ENCODE measurements at places on chromosomes 16 and 17.

DNA sequence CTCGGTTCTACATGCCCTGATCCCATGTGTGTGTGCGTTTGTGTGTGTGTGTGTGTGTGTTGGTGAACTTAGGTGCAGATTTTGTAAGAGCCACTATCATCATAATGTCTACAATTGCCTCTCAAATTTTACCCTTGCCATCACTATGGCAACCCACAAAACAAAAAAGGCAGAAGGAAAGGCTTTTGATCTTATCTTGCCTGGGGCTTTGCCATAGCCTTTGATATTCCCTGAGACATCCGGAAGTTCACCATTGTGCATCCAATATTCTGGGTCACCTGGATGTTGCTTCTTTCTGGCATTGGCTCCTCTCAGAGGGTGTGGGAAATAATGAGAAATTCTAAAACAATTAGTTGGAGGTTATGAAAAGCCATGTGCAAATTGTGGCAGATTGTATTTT is 114.7 kb downstream of the HAPSTR1 start:
- DNase-seq, result no peak

DNA sequence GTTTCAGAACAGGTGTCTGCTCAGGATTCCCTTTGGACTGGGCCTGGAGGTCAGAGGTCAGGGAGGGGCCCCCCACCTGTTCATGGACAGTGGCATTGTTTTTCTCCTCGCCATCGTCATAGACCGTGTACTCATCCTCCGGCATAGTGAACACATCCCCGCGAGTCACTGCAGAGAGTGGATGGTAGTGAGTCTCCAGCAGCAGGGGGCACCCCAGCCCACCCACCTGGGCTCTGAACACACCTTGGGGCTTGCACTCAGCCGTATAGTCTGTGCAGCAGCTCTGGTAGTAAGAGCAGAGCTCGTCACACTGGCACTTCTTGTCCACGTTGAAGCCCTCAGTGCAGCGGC is 448 bp downstream of the VTN start:
- no peak for DNase-seq

- DNase-seq, result no peak
Observed at GRCh38 chr16:81435103-81435502, 9.5 kb upstream of the CMIP start.

DNA sequence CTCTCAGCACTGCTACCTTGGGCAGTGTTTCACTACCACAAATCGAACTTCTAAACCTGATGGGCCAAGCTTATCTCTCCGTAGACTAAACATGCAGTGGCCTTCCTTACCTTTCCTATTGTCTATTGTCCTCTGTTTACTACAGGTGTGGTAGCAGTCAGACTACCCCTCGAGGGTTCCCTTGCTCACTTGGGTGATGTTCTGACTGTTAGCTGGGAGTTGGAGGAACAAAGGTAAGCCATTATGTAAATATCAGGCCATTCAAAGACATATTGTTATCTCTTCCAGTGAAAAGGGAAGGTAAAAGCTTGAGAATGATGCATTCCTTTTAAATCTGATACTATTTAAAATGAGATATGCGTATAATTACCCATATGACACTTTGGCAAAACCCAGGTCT is 828.3 kb upstream of the EEF2KMT start:
- DNase-seq, result no peak

DNA sequence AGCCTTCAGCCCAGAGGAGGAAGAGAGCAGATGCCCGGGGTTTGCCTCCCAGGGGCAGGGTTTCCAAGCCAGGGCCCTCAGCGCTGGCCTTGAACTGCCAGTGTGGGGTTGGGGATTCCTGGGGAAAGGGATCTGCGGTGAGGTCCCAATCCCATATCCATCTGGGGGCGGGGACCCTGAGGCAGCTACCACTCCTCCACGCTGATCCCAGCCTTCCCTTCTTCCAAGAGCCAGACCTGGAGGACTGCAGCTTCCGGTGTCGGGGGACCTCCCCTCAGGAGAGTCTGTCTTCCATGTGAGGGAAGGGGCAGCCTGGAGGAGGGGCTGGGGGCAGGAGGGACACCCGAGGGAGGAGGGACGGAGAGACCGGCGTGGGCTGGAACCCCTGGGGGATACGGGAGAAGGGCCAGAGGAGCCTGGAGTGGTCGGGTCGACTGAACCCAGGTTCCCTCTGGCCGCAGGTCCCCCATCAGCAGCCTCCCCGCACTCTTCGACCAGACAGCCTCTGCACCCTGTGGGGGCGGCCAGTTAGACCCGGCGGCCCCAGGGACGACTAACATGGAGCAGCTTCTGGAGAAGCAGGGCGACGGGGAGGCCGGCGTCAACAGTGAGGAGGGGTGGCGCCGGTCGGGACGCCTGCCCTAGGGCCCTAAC is 10.7 kb upstream of the CISD3 start:
- no peak for DNase-seq

GRCh38 chr17:60164697-60165096 is 14.9 kb downstream of the CA4 start:
- peak; percentile 13 for DNase-seq

DNA sequence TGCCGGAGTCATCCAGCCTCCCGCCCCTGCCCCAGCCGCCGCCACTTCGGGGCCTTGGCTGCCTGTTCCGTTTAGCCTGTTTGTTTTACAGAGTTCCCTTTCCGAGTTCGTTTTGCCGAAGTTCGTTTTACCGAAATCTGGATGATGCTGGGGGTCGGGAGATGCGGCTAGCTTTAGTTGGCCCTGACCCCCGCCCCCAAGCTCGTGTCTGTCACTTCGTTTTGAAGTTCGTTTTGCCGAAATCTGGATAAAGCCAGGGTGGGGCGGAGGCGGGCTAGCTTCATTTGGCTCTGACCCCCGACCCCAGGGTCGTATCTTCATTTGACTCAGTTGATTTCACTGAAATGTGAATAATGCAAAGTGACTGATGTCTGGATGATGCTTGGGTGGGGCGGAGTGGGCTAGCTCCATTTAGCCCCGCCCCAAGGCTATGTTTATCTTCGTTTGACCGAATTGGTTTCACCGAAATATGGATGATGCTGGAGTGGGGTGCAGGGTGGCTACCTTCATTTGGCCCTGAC is 591 bp downstream of the PSMD7 start:
- peak; percentile 17 for DNase-seq

DNA sequence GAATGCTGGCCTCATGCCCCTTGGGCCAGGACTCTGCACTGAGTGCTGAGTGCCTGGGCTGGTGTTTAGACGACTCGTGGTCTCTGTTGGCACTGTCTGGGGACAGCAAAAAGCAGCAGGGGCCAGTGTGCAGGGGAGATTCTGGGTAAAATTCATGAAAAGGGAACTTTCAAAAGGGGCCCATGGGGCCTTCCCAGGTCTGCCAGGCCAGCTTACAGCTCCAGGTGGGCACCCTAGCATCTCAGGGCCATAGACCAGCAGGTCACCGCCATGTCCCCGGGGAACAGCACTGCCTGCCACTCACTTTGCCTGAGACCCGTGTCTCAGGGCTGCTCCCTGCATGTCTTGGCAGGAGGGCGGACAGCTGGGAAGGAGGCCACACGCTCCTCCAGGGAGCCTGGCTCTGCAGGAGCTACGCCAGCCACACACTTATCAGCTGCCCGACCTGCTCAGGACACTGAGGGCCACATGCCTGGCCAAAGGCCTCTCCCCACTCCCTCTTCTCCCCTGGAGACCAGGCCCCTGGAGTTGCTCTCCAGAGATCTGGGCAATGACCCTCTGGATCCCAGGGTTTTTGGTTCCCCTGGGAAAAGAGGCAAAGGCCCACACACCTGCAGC is 8.8 kb upstream of the FASN start:
- DNase-seq, result no peak

DNA sequence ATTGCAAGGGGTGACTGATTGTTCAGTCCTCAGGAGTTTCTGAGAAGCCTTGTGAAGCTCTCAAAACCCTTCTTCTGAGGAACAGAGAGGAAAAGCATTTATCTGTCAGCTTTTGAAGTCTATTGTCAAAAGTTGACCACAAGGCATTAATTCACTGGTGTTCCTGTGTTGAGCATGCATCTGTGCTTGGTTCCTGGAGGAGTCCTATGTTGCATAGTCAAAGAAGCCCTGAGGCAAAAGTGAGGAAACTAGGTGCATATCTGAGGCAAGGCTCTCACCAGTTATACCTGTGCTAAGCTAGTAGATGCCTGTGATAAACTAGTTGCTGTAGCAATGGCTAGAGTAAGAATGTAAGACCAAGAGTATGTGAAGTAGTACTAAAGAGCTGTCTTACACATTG is 1.8 kb upstream of the HEATR6 start:
- no peak for DNase-seq

DNA sequence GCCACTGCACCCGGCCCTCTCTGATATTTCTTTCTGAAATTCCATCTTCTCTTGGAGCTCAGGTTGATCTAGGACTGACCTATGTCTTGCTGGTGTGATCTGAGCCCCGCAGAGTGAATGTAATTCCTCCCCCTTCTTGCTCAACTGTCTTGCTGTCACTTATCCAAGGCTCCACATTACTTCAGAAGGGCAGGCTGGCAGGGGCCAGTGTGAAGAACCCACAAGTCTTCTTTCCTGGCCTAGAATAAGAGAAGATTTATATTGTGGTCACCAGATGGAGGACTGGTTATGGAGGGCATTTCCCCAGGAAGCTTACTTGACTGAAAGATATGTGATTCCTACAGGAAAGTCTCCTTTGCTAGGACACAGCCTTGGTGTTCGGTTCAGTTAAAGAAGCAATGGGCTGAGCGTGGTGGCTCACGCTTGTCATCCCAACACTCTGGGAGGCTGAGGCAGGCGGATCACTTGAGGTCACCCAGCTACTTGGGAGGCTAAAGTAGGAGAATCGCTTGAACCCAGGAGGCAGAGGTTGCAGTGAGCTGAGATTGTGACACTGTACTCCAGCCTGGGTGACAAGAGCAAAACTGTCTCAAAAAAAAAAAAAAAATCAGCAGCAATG is 13.4 kb downstream of the ITGAL start:
- no peak for DNase-seq

DNA sequence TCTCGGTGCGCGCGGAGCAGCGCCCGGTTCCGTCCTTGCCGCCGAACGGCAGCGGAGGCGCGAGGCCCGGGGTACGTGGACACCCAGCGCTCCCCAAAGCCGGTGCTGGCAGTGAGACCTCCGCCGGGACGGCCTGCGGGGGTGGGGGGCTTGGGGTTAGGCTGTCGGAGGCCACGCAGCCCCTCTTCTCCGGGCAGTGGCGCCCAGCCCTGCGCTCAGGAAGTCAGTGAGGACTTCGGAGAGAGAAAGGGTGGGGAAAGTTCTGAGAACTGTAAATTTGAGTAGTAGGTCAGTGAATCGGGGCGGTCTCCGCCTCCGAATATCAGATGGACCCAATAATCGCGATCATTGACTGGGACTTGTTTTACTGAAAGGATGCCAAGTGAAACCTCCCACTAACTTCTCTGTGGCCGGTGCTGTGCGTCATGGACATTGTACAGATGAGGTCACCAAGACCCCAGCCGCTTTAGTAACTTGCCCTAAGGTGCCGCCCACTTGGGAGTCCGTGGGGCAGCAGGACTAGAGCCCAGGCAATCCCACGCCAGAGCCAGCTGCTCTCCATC is 468 bp downstream of the IL4R start:
- DNase-seq, result no peak

- peak; percentile 65 for DNase-seq
Observed at GRCh38 chr16:20114356-20114755, 40.7 kb upstream of the GPR139 start.

DNA sequence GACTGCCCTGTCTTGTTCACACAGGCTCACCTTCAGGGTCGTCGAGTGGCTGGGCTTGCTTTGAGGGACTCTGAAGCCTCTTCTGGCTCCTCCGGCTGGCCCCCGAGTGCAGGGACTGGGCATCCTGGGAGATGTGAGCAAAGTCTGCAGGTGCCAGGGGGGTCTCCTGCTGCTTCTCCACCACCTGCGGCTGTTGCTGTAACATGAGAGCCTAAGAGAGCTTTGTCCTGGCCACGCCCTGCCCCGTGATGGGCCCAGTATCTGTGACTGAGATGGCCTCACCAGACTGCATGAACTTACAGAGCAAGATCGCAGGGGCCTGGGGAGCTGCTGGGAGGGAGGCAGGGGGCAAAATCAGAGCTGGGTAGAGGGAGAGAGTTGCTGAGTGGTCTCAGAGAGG is 12.5 kb downstream of the ERN2 start:
- no peak for DNase-seq

GRCh38 chr16:26863931-26864330 is 202.8 kb upstream of the C16orf82 start:
- DNase-seq, result no peak

DNA sequence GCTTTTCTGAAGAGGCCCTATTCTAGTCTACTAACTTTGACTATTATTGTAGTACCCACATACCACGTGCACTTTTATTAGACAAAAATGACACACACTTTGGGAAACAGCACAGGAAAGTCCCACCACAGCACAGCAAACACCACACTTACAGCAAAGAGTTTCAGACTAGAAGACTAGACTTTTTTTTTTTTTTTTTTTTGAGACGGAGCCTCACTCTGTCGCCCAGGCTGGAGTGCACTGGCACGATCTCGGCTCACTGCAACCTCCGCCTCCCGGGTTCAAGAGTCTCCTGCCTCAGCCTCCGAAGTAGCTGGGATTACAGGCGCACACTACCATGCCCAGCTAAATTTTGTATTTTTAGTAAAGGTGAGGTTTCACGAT is 20.1 kb downstream of the YWHAE start:
- DNase-seq, result no peak

GRCh38 chr16:84040823-84041820 is 1.5 kb downstream of the SLC38A8 start:
- no peak for DNase-seq

GRCh38 chr17:31152271-31152670 is 57.5 kb downstream of the NF1 start:
- no peak for DNase-seq

GRCh38 chr17:40547079-40547784 is 18.0 kb downstream of the CCR7 start:
- no peak for DNase-seq

DNA sequence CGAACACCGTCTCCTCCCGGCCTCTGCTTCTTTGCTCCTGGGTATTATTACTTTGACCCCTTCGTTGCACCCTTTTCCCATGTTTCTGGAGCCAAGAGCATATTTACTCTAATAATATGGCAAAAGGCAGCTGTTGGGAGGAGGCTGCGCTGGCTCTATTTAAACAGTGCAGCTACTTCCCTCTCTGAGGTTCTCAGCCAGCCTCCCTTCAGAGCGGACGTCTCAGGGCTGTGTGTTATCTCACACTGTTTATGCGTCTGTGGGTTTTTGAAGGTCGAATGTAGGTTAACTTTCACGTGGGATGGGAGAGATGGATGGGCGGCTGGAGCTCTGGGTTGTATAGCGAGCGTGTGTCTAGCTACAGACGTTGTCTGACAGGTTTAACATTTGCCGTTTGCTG is 45.3 kb downstream of the COX4I1 start:
- no peak for DNase-seq

DNA sequence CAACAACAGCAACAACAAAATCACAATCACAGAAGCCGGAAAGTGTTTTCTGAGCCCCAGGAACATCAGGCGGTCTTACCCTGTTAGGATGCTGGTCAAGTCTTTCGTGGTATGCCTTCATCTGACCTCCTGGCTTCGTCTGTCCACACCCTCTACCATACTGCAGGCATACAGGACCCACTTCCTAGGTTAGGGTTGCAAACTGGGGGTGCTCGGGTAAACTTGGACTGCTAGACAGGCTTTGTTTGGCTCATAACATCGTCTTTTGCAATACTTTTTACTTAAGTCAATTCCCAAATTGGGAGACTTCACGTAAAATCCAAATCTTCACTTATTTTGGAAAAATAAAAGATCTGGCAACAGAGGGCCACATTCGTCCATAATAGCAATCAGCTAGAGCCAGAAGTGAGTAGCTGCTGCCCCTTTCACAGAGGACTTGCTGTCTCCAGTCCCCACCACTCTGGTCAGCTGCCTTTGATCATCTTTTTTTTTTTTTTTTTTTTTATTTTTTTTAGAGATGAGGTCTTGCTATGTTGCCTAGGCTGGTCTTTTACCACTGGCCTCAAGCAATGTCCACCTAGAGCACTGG is 30.0 kb downstream of the CHD9 start:
- DNase-seq, result no peak

GRCh38 chr16:24896439-24896838 is 50.7 kb downstream of the SLC5A11 start:
- no peak for DNase-seq
